SK-N-SH (cell line): ENCODE measurements at places on chromosomes 7 and 10.

- no peak for DNase-seq
These were observed 4.3 kb upstream of the ANKRD61 start for GRCh38 chr7:6026820-6027311.

DNA sequence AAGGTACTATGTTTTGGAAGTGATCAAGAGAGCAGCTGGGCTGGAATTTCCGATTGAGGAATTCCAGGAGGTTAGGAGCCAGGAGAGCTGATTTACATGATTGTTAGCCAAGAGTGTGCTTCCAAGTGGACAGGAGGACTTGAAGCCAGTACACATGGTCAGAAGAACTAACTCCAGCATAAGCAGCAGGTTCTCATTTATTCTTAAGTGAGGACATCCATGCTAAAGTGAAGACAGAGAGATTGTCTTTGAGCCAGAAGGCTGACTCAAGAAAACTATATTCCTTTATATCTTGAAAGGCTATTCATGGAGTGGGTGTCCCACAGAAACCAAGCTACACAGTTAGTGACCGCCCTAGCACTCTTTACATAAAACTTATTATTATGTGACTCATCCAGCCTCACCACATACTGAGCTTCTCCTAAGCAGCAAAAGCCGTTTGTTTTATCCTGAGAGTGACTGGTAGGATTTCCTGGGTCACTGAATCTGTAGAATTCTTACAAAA is 56.7 kb upstream of the SEMA3A start:
- no peak for DNase-seq

DNA sequence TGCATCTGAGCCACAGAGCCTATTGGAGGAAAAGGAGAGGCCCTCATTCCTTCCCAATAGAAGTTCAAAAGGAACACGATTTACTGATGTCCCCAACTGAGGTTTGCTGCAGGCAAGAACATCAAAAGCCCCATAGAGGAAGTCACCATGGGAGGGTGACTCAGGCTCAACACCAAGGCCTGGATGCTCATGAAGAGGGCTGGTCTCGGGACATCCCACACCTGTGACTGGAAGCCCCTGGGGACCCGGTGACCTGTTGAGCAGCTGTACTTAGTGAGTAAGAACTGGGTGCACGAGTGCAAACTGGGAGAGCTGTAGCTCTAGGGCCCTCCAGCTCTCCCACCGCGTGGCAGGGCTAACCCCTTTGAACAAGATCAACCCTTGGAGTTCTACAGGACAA is 38.0 kb downstream of the CYTH3 start:
- DNase-seq = no peak

- DNase-seq = no peak
These were observed 79.9 kb upstream of the AGR3 start for GRCh38 chr7:16961641-16962040.

GRCh38 chr7:118243695-118244094 is 19.2 kb downstream of the ANKRD7 start:
- DNase-seq = no peak
